ENCODE measurements at places on chromosomes 1 and 21. TPM values are rescaled to one million over a fixed set of nuclear protein-coding genes. Genes with fewer than 3 reads are reported as not detected.

Gene B3GALT2
- total RNA-seq: 0.99 TPM

Gene NHLH1
- 0.04 TPM for total RNA-seq

- no peak for DNase-seq
These were observed 16.2 kb downstream of the OR2L13 start for GRCh38 chr1:248111157-248111556.

- DNase-seq: no peak
These were observed 407.9 kb upstream of the PKN2 start for GRCh38 chr1:88276163-88276562.

DNA sequence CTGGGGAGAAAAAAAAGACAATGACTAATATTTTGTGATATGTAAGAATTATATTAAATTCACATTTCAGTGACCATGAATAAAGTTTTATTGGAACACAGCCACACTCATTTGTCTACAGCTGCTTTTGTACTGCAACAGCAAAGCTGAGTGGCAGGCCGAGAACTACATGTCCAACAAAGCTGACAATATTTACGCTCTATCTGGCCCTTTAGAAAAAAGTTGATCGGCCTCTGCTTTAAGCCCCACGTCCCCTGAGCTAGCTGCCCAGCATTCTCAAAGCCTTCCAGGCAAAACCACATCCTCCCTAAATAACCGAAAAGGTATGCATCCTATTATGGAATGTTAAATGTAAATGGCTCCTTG lies 8.6 kb downstream of the SLC2A1 start:
- no peak for DNase-seq

GRCh38 chr1:31299365-31299764 lies 2.5 kb downstream of the ZCCHC17 start:
- no peak for DNase-seq
